ENCODE measurements at places on chromosomes 2 and 18.

- DNase-seq, result no peak
Observed at GRCh38 chr2:191571163-191571769, 106.7 kb upstream of the NABP1 start.

GRCh38 chr2:185012643-185013042 lies 414.3 kb downstream of the ZNF804A start:
- no peak for DNase-seq

GRCh38 chr2:219951099-219951498 lies 323.7 kb downstream of the SLC4A3 start:
- no peak for DNase-seq

- DNase-seq, result no peak
Observed at GRCh38 chr2:239896075-239896474, 129.1 kb downstream of the NDUFA10 start.

DNA sequence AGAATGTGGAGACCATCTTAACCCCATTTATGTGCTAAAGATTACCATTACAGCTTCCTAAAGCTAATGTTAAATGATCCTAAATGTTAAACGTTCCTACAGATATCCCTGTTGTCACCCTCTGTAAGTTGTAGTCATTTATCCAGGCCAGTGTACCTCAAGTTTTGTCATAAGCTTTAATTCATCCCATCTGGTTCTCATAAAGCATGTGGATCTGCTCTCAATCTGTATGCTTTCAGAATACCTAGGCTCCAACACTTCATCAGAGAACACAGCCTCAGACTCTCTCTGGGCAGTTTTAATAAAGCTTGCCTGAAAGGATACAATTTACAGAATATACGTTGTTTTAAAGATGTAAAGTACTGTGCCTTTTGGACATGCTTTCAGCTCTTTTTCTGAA lies 4.2 kb upstream of the CCDC178 start:
- no peak for DNase-seq

DNA sequence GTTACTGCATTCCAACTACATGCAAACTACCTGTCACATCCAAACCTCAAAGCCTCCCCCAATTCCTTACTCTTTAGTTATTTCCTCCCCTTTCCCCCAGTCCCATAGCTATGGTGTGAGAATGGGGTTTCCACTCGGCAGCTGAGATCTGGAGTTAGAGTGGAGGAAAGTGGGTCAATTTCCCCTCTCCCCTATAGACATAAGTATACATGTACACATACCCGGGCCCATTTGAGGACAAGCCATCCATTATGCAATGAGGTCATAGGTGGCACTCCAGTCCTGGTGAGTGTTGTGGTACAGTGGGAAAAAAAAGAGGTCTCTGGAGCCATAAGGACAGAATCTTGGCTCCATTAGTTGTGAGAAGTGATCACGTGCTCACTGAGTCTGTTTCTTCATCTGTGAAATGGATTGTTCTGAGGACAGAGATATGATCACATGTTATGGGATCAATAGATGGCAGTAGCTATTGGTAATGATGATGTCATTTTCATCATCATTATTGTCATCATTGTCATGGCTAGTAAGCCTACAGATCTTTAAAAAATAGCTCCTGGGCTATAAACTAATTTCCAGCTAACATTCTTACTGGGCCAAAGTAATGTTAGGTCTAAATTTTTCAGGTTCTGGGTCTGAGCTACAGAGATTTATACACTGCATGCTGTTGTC lies 119.0 kb downstream of the BCL2L11 start:
- DNase-seq, result no peak

DNA sequence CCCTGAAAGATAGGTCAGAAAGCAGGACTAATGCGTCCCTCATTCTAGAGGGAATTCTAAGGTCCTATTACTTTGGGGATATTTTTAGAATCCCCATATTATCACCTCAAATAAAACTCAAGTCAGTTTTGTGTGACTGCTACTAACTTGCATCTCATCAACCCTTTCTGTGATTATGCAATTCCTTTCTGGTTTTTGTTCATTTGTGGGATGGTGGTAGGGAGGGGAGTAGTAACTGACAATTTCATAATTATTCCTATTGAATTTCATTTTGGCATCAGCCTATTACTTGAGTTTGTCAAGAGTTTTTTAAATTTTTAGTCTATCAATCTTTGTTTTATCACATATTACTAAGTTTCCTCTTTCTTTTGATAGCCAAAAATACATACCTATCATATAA lies 28.4 kb upstream of the TANK start:
- DNase-seq, result no peak

DNA sequence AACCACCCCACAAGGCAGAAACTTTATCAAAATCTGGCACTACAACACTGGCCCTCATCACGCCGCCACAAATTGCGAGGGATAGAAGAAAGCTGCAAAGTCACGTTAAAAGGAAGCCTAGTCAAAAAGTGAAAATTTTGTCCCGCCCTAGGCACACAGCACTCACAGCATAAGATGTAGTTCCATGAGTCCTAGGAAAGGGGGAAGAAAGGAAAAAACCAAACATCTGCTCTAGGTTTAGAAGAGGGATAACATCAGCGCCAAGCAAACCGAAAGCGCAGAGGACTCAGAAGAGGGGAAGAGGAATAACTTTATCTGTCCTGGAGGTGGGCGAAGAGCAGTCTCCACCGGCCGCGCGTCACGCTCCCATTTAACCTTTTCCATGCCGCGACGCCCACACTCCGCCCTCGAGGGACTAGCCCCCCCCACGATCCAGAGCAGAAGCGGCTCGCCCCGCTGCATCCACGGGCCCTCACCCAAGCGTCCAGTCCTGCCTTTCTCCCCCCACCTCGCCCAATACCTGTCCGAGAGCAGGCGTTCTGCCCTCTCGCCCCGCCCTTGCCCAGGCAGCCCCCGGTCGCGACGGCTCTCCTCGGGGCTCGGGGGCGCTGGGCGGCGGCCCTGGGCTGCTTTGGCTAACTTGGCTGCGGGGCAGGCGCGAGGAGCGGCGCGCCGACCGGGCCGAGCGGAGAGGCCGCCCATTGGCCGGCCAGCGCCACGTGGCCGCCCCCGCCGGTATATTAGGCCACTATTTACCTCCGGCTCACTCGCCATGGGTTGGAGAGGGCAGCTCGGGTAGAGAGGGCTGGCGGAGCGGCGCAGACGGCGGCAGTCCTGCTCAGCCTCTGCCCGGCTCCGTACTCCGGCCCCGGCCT lies at the start of gene HOXD1:
TSS of gene HOXD1 (plus strand) at position 770 of the 875 bp plus-strand sequence. CDS start 134 bp downstream, outside the sequence.
- DNase-seq, result peak; percentile 10

DNA sequence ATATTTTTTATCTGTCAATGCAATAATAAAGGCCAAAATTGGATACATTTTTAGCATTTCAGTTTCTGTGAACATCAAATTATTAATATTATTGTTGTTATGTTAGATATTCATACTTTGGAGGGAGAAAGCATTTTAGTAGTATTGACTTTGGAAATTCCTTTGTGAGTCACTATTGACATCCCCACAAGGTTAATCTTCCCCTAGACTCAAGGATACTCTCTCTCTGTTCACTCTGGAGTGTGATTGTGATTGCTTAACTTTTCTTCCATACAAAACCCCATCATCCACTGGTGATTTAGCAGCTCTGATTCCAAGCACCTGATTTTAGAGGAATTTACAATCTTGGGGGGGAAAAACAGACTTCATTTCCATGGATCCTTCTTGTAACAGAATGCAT lies 352.0 kb downstream of the THSD7B start:
- DNase-seq, result no peak

- no peak for DNase-seq
Observed at GRCh38 chr2:46058140-46058539, 239.1 kb upstream of the EPAS1 start.

DNA sequence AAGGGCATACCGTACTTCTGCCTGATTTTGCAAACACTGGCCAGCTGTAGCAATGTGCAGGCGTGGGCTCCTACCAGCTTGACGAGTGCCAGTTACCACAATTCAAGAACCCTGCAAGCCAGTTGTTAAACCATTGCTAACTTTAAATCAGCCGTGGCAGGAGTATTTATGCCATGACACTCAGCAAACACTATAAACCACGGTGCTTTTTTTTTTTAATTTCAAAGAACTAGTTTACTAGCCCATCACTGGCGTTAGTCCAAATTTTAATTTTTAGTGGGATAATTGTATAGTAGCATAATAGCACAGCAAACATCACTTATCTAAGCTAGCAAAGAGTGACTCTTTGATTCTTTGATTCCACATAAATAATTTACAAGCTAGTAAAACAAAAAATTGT lies 111.1 kb downstream of the COL4A4 start:
- no peak for DNase-seq

DNA sequence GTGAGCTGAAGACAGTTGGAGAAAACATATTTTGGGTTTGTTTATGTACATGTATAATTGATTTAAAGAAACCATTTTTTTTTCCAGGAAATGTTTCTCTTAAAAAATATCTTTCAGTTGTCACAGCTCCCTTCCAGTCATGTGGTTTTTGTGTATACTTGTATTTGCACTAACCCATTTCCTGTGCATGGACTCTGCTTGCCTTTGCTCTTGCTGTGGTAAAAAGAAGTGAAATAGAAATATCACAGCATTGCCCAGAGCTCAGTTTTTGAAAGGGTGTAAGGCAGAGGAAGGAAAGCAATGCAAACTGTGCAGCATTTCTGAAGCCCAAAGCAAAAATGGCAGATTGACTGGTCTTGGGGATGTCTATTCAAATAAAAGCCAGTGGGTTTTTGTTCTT lies 10.4 kb upstream of the DOCK10 start:
- DNase-seq, result no peak

GRCh38 chr2:41482659-41483058 lies 565.2 kb upstream of the PKDCC start:
- no peak for DNase-seq

DNA sequence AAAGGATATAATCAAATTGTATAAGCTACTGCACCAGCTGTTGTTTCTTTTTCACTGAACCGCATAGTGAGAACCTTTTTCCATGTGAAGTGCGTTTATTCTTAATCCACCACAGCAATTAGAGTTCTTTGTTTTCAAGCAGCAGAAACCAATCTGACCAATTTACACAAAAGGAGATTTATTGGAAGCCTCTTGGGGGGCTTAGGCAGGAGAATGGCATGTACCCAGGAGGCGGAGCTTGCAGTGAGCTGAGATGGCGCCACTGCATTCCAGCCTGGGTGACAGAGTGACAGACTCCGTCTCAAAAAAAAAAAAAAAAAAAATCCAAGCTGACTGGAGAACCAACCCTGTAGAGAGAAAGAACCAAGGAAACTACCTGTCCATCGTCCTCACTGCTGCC lies 10.0 kb downstream of the ADNP2 start:
- DNase-seq, result no peak

DNA sequence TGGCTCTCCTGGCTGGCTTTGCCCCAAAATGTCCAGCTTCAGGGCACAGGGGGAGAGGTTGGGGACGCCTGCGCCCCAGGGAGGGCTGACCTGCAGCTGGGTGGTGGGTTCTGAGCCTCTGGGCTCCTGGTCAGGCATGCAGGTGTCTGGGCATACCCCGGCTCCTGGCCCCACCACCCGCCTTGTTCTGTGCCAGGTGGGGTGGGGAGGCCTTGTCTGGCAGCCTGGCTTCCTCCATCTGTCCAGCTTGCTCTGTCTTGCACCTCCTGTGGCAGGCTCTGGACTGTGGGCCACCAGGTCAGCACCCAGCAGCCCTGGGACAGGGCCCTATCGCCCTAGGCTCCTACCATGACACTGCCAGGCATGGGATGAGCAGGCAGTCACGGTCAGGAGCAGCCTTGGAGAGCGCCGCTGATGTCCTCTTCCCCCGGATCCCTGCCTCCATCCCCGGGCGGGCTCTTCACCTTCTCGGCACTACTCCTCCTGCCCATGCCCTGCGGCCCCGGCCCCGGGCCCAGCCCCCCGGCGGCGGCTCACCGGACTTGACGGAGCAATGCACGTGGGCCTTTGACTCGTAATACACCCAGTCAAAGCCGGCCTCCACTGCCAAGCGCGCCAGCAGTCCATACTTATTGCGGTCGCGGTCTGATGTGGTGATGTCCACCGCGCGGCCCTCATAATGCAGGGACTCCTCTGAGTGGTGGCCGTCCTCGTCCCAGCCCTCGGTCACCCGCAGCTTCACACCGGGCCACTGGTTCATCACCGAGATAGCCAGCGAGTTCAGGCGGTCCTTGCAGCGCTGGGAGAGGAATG lies 3.6 kb downstream of the IHH start:
- DNase-seq, result no peak

DNA sequence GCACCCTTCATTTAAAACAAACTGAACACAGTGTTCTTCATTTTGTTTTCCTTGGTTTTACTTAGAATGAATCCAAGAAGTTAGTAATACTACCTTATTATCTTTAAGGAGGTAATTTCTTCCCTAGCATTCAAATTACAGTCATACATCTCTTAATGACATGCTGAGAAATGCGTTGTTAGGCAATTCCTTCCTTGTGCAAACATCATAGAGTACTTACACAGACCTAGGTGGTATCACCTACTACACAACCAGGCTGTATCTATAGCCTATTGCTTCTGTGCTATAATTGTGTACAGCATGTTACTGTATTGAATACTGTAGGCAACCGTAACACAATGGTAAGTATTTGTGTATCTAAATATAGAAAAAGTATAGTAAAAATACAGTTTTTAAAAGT lies 8.4 kb upstream of the CABYR start:
- no peak for DNase-seq

GRCh38 chr2:25188405-25188804 lies 20.0 kb upstream of the POMC start:
- DNase-seq, result no peak

DNA sequence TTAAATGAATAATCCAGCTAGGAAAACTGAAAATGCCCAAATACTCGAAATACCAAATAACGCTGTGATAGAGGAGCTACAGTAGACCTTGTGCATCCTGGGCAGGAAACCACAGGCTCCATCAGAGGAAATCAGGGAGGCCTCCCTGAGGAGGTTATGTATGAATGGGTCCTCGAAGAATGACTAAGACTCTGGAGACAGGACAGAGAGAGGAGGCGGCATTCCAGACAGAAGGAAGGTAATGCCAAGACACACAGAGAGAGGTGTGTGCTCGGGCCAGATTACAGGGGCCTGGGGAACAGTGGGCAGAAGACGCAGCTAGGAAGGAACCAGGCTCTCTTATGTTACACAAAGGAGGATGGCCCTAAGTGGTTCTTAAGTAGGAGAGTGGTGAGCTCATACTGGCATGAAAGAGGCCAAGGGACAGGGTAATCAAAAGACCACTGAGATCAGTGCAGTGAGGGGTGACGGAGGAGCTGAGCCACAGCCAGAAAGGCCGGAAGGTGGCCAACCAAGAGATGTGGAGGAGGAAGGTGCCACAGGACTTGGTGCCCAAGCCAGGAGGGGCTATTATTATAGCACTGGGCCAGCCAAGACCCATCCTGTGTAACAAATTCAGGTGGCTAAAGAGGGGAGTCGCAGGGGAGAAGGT lies 9.9 kb downstream of the ST3GAL5 start:
- DNase-seq, result no peak

DNA sequence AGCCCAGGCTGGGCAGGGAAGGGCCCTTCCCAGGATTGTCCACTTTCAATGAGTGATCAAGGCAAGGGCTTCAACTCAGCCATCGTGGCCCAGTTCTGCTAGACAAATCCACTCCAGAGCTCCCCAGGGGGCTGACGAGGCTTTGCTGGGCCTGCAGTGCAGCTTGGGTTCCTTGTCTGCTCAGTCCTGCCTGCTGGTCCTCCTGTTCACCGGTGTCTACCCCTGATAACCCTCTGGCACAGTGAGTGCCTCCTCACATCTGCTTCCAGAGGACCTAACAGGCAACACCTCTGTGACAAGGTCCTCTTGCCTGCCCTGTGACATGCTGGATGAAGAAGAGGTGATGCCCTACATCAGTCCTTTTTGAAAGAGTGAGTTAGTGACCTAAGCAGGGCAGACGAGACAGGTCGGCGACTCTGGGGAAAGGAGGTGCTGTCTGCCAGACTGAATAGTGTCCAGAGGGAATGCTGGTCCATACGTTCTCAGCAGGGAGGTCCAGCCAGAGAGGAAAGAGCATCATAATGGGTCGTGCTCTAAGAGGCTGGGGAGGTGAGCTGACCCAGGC lies 20.9 kb upstream of the KCNF1 start:
- no peak for DNase-seq

- no peak for DNase-seq
Observed at GRCh38 chr2:138201286-138201685, 237.0 kb downstream of the HNMT start.
